Smooth muscle cell of the umbilical artery (primary cell): ENCODE measurements at places on chromosomes 6 and 20. TPM values are rescaled to one million over a fixed set of nuclear protein-coding genes. Genes with fewer than 3 reads are reported as not detected.

The RBBP8NL gene
- not detected in 2 replicates for total RNA-seq

The ARFGAP1 gene
- 103 and 159 TPM in 2 replicates for total RNA-seq

The RAMACL gene
- 0.74 and 2.1 TPM in 2 replicates for total RNA-seq

The MOG gene
- not detected in 2 replicates for total RNA-seq

The VIP gene
- total RNA-seq = not detected in 2 replicates
